Stimulated activated CD8-positive, alpha-beta memory T cell treated with anti-CD3 and anti-CD28 coated beads, Interleukin-7, amount 100 ng/mL, for 4 hours (primary cell): ENCODE measurements at places on chromosomes 11 and 22.
A peak's percentile ranks its signal among the peaks of the same experiment; 100 is the strongest.

GRCh38 chr11:66111158-66111557 lies 41.1 kb downstream of the PACS1 start:
- DNase-seq, result no peak

DNA sequence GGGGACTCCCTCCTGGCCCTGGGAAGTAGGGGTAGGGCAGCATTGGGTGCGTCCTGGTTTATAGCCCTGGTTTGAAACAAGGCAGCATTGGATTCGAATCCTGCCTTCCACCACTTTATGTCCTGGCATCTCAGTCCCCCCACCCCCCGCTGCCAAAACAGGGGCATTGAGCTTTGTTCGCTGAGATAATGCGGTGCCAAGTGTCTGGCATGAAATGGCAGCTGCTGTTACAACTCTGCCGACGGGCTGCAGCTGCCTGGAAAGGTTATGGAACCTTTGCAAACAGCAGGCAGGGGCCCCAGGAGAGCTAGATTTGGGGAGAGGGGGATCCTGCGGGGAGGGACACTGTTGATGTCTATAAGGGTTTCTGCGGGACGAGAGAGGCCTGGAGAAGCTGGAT lies 1.9 kb downstream of the TST start:
- DNase-seq, result no peak

DNA sequence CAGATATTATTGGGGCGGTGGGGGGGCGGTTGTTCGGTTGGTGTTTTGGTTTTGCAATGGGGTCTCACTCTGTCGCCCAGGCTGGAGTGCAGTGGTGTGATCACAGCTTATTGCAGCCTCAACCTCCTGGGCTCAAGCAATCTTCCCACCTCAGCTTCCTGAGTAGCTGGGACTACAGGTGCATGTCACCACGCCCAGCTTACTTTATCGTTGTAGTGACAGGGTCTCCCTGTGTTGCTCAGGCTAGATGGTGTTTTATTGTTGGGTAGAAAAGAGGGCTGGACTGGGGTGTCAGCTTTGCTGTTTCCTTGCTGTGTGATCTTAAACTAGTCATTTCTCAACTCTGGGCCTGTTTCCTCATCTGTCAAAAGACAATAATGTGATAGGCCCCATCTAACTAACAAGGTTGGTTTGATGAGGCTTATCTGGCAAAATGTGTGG lies 17.5 kb upstream of the MYH9 start:
- no peak for DNase-seq

DNA sequence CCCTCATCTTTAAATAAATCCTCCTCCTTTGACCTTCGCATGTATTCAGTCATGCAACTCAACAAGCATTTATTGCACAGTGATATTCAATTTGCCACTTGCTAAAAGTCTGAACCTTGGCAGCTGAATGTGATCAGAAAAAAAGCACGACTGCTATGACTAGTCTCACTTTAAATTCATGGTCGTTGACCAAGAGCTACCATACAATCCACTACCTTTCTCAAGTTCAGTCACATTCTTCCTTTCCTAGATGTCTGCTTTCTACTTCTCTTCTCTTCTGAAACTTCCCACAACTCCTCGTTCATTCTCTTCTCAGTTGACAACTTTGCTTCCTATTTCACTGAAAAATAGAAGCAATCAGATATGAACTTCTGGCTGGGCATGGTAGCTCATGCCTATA lies 2.0 kb upstream of the SAA1 start:
- DNase-seq, result no peak

- no peak for DNase-seq
Observed at GRCh38 chr22:35399114-35399677, 744 bp upstream of the MCM5 start.

GRCh38 chr11:19957294-19957943 lies 202.9 kb downstream of the DBX1 start:
- no peak for DNase-seq

DNA sequence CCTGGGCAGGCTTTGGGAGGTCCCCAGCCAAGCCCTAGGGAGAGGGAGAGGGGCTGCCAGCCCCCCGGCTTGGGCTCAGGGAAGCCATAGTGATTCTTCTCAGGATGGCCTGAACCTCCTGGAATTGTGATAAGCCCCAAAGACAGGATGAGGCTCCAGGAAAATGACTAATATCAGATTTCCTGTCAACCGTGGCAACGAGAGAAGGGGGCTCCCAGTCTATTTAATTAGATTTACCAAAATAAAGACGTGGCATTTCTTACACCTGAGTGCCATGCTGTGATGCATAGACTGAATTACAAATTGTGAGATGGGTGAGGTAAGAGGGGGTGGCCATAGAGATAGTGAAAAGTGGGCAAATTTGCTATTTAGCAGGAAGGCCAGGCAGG lies 20.4 kb downstream of the SERPINH1 start:
- no peak for DNase-seq

DNA sequence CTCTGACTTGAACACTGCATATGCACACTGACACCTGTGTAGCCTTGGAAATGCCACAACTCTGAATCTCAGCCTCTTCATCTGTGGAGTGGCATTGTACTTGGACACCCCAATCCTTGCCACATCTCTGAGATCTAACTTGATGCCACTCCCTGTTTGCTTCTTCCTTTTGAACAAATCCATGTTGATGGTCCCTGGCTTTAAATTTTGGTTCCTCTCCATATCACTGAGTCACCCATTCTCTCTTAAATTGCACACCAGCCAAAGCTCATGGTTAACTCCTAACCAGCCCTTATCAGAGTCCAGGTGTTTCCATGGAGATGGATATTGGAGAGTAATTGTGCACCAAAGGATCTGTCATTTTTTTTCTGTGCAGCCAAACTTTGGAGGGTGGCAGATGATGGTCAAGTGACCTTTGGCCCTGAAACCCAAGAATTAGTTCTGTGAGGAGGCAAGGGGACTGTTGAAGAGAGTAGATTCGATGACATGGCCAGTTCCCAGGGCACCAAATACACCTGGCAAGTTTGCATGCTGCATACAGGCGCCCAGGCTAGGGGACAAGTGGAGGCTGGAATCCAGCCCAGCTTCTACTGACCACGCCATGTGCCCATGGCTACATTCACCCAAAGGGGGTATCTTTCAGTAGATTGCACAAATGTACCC lies 25.1 kb upstream of the PAMR1 start:
- no peak for DNase-seq

DNA sequence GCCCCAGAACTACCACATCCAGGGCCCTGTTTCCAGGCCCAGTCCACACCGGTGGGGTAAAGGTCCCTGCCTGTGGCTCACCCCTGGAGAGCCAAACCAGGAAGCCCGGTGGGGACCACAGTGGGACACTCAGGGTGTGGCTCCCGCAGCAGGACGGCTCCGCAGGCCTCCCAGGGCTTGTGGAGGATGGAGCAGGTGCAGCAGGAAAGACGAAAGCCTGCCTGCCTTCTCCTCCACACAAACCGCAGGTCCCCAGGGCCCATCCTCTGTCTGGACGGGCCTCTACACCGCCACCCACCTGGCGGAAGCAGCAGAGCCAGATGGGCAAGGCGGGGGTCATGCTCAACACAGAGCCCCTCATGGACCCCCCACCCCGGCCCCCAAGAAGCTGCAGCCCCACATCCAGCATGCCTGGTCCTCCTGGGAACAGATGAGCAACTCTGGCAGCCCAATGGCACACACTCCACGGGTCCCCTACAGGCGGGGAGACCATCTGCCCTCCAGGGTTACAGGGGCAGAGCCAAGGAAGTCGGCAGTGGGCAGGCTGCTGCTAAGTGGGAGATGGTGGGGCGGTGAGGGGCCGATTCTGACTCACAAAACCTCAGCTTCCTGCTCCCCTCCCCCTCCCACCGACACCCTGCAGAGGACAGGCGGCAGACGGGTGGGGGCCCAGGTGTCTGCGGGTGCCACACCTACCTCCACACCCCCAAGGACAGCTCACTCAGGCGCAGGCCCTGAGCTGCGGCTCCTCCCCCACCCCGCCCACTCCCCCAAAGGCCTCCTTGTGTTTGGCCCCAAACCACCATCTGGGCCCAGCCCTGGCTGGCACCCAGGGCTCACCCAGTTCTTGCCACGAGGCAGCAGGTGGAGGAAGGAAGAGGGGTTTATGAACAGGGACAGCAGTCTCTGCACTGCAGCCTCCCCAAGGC lies 5.2 kb downstream of the SBF1 start:
- peak; percentile 97 for DNase-seq

DNA sequence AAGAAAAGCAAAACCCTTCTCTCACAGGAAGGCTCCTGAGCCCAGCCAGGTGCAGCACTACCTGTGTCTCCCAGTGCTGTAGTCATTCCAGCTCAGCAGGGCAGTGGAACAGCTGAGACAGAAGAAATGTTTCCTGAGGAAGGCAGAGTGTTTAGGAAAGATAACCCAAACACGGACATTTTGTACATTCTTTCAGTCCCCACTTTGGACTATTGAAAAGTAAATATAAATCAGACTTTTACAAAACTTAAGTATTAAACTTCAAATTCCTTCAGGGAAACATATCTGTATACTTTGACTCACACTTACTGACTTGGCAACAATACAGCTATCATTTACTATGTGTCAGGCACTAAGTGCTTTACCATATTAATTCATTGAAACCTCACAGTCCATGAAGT lies 40.4 kb downstream of the RRAS2 start:
- DNase-seq, result no peak

GRCh38 chr22:17077255-17077654 lies 7.5 kb upstream of the IL17RA start:
- DNase-seq, result no peak

- DNase-seq, result no peak
Observed at GRCh38 chr11:59899532-59899931, 20.9 kb downstream of the OOSP3 start.

- DNase-seq, result no peak
Observed at GRCh38 chr22:21916309-21916918, 36.2 kb downstream of the PPM1F start.

- DNase-seq, result no peak
Observed at GRCh38 chr11:57310630-57311086, 14.1 kb downstream of the TNKS1BP1 start.

DNA sequence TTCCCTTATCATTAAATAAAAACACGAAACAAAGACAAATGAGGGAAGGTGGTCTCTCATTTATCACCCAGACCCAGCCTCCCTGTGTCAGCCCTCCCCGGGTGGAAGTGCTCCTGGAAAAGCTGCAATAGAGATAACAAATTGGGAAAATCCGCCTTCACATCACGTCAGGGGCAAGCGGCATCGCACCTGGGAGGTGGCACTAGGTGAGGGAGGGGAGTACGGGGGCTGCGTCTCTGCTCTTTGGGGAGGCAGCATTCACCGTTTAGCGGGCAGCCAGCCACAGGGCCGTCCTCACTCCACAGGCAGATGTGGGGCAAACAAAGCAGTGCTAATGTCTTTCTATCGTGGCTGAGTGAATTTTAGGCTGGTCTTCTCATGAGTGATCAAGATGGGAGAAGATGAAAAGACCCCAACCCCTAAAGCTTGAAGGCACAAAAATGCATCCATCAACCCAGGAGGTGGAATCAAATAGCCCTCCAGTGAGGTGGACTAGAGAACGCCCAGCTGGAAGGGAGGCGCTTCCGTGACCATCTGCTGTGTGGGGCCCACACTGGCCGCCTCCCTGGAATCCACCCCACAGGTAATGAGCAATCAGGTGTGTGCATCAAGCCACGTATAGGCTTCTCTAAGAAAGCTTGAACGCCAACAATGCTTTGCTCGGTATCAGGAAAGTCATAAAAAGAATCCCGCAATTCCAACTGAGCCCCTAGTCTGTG lies 629.5 kb downstream of the BRD1 start:
- no peak for DNase-seq

DNA sequence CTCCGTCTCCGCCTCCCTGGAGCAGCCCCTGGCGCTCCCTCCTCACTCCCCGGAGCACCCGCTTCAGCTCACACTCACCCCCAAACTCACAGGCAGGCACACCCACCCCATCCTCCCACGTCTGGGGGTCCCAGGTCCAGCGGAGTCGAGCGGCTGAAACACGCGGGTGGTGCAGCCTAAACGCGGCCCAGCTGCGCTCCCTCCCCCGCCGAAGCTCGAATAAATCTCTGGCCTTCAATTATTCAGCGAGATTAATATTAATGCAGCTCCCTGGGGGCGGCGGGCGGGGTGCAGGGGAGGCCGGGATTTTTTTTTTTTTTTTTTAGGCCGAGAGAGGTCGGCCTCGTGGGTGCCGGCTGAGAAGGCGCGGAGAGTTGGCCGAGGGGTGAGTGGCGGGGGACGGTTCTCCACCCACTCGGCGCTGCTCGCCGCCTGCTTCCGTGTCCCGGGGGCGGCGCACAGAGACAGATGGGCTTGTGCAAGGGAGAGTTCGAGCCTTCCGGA lies 524 bp upstream of the SLC1A2 start:
- DNase-seq, result no peak

DNA sequence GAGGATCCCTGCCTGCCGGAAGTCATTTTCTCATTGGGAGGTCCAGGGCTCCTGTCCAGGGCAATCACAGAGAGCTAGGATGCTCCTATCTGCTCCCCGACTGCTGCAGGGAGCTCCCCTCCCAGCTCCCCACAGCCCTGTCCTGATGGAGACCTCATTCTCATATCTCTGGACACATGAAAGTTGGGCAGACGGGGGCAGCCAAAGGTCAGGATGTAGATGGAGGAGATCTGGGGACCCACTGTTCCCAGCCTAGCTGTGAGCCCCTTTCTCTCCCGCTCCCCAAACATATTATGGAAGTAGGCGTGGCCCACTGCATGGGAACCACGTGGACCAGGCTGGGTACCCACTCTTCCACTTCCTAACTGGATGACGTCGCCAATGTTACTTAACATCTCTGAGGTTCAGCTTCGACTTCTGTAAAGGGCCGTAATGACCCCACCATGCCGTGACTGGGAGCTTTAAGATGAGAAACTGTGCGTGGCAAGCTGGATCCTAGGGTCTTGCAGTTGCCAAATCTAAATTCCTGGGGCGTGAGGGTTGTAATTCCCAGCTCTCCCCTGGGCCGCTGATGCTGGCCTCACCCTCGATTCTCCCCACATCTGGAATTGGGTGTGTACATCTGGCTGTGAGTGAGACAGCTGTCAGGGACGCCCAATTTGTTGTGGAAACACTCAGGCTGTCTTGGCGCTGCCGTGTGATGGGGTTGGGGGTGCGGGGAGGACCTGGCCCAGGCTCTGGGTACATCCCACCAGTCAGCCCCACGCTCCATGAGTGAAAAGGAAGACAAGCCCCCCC lies 1.8 kb downstream of the CDC42EP2 start:
- DNase-seq, result no peak

GRCh38 chr22:28034760-28035401 lies 115.8 kb upstream of the PITPNB start:
- DNase-seq, result no peak

DNA sequence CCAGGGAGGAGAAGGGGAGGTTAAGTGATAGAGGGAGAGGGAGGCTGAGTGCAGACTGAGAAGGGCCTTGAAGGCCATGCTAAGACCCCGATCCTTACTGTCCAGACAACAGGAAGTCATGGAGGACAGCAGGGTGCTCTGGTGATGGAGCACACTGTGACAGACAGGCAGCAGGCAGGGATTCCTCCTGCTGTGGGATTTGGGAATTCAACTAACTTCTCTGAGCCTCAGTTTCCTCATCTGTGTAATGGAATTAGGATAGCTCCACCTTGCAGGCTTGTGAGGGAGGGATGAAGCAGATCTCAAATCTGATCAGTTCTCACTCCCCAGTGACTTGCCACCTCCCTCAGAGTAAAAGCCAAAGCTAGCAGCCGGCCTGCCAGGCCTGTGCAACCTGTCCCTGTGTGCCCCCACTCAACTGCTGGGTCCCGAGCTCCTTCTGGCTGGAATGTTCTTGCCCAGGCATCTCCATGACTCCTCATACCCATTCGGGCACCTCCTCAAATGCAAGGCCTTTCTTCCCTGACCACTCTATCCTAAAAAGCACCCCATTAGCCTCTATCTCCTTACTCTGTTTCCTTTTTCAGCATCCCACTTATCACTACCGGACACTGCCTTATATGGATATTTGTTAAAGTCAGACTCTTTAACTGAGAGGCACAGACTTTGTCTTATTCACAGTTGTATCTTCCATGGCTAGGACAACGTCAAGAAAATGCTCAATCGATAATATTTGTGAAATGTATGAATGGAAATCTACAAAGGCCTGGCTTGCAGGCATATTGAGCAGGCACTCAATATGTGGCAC lies 9.5 kb downstream of the ARAP1 start:
- no peak for DNase-seq
